ENCODE measurements at places on chromosomes 5 and 9.

GRCh38 chr5:24291916-24292315, 352.9 kb downstream of the CDH10 start:
- no peak for DNase-seq

GRCh38 chr9:89963280-89963679, 358.5 kb downstream of the GADD45G start:
- DNase-seq = no peak

DNA sequence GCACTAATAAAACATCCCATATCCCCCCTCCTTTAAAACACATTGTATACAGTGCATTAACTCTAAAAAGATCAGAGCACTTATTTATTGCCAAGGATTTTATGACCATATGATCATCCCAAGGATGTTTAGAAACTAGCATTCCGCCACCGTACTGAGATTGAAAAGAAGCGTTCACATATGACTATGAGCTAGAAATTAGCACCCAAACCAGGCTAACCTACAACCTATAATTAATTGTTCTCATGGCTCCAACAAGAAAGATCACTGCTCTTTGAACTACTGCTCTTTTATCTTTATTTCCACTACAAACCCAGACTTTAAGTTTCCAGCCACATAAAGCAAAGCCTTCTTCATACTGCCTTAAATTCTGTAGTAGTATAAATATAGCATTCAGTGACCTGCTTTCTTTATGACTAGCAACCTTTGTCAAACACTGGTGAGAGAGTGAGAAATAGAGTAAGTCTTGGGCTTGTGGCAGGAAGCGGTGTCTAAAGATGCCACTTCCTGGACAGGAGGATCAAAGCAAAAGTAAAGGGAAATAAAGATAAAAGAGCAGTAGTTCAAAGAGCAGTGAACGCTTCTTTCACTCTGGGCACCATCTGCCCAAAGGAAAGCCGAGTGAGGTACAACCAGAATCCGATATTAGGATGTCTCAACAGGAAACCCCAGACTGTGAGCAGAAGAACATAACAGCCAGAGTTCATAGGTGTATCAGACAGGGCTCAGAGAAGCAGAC, 151.1 kb upstream of the ERCC6L2 start:
- peak; percentile 58 for DNase-seq

DNA sequence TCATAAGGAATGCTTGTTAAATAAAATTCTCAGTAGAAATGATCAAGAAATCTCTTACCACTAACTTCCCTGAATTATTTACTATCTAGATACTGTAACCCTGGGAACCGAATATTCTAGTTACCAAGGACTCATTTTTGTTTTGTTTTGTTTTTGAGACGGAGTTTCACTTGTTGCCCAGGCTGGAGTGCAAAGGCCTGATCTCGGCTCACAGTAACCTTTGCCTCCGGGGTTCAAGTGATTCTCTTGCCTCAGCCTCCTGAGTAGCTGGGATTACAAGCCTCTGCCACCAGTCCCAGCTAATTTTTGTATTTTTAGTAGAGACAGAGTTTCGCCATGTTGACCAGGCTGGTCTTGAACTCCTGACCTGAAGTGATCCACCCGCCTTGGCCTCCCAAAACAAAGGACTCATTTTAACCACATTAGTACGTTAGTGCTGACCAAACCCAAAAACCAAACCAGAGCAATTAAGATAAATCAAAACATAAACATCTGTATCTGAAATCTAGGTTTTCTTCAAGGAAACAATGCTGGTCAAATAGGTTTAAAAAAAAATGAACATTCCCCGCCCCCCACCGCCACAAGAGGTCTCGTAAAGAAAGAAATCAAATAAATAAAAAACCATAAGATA, 3.7 kb downstream of the TXN start:
- no peak for DNase-seq

- DNase-seq = no peak
These were observed 20.1 kb downstream of the DIAPH1 start for GRCh38 chr5:141598391-141599345.

- no peak for DNase-seq
These were observed 9.1 kb downstream of the DIPK1B start for GRCh38 chr9:136721339-136722092.

DNA sequence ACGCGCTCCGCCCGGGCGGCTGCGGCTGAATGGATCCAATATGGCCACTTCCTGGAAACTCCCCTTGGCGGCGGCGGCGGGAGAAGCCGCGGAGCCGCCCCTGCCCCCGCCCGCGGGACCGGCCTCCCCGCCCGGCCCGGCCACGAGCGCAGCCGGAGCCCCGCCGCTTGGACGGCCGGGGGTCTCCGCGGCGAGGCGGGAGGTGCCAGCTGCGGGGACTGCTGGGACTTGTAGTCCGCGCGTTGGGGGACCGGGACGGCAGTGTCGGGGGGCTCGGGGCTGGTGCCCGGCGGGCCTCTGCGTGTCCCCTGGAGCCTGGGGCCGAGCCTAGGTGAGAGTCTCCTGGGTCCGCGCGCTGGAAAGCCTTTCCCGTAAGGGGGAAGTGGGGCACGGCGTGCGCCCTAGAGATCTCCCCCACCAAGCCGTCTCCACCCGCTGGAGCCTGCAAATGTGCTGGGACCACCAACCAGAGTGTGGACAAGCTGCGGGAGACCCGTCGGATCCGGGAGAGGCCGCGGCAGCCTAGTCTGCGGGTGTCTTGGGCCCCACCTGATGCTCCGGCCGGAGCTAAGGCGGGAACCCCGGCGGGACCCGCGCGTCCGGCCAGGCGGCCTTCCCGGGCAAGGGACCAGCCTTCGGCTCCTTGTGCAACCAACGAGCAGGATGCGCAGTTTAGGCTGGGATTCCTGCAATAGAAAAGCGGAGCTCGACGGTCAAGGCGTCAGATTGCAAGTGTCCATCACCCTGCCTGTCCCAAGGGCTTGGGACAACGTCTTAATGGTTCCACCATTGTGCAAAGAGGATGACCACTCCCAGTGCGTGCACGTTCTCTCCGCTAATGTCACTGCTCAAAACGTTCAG, at the start of gene SEPTIN8:
TSS of gene SEPTIN8 (minus strand) at position 31 of the 861 bp plus-strand sequence. CDS start 102 bp downstream, outside the sequence.
- DNase-seq = peak; percentile 46

DNA sequence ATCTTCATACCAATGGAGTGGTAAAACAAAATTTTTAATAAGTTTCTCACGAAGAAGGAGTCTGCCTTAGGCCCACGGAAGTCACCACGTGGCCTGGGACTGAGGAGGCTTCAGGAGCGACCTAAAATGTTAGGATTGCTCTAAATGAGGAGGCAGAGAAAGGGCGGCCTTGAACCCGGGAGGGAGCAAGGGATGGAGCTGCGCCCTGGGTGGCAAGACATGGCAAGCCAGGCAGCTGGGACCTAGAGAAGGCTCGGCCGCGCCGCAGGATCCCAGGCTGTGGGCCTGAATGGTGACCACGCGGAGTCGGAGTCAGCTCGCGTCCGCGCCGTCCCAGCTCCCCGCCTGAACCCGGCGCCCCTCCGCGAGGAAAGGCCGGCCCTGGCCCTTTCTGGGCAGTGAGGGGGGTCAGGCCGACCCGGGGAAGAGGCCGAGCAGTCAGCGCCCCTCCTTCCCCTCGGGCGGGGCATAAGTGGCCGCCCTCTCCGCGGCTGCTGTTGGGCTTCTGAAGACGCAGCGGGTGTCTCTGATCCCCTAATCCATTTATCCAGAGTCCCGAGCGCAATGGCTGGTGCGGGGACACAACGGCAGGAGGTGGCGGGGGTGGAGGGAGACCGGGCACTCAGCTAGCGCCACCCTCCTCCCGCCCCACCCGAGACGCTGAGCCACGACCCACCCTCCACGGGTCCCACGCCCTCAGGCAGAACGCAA, 10.6 kb downstream of the IRX1 start:
- DNase-seq = no peak

GRCh38 chr9:137482094-137482781, 23.1 kb upstream of the NSMF start:
- DNase-seq = no peak

GRCh38 chr9:115712981-115713380, 440.6 kb upstream of the PAPPA start:
- no peak for DNase-seq

DNA sequence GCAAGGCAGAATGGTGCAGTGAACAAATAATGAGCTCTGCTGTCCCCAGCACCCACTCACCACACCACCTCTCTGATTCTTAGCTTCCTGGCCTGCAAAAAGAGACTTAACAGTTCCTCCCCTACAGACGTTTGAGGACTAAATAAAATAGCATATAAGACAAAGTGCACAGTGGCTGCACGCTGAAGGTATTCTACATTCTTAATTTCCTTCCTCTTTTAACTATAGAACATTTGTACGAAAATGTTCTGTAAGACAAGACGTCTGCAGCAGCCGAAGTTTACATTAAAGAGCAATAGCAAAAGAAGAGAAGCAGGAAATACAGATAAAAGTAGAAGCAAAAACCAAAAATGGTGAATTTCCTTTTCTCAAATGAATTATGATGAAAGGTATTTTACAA, 15.7 kb downstream of the FBN2 start:
- DNase-seq = no peak

GRCh38 chr9:129026442-129027223, 1.5 kb downstream of the SH3GLB2 start:
- DNase-seq = no peak

DNA sequence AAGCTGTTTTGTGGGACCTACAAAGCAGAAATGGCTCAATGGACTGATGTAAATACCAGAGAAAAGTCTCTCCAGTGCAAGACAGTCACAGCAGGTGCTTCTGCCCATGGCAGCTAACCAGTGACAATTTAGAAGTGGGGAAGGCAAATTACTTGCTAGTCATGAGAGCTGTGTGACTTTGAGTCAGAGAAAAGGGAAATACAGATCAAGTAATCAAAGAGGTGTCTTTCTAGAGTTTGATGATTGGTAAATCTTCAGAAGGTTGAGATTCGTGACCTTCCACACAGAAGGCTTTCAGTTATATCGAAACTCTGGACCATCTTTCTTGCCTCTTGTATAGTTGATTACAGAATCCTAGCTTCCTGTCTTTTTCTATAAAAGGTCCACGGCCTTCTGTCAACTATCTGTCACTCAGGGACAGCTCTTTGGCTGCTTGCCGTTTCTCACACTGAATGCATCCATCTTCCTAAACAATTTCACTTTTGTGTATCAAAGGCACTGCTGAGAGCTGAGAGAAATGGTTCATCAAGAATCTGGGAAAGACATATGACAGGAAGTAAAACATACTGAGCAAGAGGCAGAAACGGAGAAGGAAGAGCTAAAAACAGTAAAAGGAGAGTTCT, 993.9 kb upstream of the ACO1 start:
- DNase-seq = no peak
